ENCODE measurements at places on chromosomes 7 and 10.

- DNase-seq, result no peak
Observed at GRCh38 chr10:61633665-61634064, 29.1 kb upstream of the CABCOCO1 start.

- no peak for DNase-seq
Observed at GRCh38 chr10:22103701-22104470, 100.4 kb upstream of the DNAJC1 start.

DNA sequence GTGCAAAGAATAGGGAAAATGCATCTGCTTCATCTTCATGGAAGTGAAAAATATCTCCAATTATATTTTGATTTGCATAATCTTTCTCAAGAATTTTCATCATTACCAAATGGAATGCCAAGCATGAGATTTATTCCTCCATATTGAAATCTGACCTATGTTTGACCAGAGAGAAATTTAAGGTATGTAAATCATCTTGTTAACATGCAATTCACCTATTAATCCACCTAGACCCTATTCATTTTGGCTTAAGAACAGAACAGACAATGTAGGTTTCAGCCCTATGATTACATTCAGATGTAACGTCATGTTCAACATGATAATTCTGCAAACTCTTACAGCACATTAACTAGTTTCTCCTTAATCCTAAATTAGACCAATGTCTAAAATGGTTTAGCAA is 30.8 kb upstream of the TMEM140 start:
- DNase-seq, result no peak

DNA sequence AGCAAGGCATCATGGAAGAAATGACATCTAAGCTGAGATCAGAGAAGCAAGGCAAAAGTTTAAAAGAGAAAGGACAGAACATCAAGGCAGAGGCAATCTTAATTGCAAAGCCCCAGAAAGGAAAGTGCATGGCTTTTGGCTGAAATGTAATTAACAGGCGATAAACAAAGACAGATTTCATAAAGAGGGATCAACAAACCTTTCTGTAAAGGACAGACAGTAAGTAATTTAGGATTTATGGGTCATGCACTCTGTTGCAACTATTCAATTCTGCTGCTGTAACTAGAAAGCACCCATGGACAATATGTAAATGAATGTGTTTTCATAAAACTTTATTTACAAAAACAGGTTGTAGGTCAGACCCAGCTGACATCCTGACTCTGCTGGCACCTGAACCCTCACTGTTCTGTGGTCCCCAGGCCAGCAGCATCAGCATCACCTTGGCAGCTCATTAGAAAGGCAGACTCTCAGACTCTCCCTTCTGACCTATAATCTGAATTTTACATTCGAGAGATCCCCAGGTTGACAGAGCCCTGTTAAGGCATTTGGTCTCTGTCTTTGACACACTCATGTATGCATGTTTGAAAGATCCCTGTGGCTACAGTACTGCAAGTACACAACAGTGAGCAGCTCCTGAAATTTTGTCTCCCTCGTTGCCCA is 362.9 kb upstream of the NFE2L3 start:
- DNase-seq, result no peak

DNA sequence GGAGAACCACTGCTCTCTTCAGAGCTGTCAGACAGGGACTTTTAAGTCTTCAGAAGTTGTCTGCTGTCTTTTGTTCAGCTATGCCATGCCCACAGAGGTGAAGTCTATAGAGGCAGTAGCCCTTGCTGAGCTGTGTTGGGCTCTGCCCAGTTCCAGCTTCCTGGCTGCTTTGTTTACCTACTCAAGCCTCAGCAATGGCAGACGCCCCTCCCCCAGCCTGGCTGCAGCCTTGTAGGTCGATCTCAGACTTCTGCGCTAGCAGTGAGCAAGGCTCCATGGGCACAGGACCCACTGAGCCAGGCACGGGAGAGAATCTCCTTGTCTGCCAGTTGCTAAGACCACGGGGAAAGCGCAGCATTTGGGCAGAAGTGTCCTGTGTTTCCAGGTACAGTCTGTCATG is 12.1 kb upstream of the CPA2 start:
- DNase-seq, result no peak

GRCh38 chr7:30908681-30909080 is 3.0 kb upstream of the AQP1 start:
- no peak for DNase-seq

DNA sequence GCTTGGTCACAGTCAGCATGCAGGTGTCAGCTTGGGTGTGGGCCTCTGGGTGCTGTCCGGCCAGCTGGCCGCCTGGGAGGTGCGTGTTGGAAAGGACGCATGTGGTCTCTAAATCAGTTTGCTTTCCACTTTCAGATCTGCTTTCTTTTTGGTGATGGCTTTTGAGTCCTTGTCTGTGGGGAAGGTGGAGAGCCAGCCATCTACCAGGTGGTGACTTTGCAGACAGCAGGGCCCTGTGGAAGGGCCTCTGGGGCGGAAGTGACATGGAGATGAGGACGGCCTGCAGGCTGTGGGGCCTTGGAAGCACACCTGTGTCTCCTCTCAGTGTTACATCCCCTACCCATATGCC is 59.4 kb downstream of the WDR37 start:
- DNase-seq, result no peak

DNA sequence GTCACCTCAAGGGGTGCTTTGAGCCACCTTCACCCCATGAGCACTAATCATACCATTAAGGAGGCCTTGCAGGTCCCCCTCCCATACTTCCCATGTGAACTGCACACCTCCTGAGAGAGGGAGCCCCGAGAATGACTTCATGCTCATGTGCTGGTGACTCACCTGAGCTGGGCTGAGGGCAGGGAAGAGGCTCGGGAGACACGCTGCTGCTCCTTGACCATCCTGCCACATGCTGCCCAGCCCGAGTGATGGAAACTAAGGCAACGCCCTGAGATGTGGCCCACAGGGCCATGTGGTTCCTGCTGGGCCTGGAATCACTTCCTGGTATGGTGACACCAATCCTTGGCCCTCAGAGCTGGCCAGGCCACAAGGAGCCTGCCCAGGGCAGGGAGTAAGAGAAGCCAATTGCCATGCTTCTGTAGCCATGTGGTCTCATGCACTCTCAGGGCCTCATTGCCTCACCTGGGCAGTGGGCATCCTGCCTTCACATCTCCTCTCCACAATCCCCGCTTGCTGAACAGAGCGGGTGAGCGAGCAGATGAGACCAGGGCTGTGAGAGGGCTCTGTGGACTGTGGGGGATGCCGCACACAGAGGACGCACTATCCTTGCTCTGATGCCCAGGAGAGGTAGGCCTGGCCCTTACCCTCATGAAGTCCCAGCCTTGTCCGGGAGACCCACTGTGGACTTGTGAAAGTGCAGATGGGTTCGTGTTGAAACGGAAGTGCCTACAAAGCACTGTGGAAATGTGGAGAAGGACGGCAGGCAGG is 18.3 kb upstream of the PPIF start:
- no peak for DNase-seq

DNA sequence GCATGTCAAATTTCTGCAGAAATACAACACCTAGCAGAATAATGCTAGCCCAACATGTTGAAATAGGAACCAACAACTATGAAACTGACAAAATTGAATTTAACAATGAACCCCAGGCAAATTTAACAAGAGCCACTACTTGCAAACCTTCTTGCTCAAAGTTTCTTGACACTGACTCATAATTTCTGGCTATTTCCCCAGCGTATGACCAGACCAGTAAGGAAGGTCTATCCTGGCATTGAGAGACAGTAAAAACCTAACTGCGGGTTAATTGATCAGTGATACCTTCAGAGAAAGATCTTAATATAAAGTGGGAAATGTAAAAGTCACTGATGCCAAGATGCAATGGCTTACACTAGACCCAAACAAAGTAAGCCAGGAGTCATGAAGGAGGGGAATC is 510.1 kb downstream of the ARL4A start:
- no peak for DNase-seq

GRCh38 chr7:2120251-2120660 is 112.5 kb downstream of the MAD1L1 start:
- no peak for DNase-seq

GRCh38 chr10:17003151-17003550 is 126.5 kb downstream of the CUBN start:
- no peak for DNase-seq

DNA sequence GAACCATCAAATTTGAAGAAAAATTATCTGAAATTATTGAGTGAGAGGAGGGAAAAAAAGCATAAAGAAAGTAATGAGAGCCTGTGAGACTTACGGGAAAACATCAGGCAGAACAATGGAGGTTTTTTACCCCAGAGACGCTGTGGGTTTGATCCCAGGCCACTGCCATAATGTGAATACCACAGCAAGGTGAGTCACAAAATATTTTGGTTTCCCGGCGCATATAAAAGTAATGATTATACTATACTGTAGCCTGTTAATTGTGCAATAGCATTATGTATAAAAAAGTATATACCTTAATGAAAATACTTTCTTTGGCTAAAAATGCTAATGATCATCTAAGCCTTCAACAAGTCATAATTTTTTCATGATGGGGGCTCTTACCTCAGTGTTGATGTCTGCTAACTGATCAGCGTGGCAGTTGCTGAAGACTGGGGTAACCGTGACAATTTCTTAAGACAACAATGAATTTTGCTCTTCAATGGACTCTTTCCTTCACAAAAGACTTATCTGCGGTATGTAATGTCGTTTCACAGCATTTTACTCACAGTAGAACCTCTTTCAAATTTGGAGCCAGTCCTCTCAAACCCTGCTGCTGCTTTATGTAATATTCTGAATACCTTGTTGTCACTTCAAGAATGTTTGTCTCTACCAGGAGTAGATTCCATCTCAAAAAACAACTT is 97.0 kb upstream of the FAM20C start:
- DNase-seq, result no peak

GRCh38 chr7:43700646-43701499 is 28.4 kb downstream of the COA1 start:
- no peak for DNase-seq

- no peak for DNase-seq
Observed at GRCh38 chr7:123352973-123353372, 153.2 kb upstream of the SLC13A1 start.

DNA sequence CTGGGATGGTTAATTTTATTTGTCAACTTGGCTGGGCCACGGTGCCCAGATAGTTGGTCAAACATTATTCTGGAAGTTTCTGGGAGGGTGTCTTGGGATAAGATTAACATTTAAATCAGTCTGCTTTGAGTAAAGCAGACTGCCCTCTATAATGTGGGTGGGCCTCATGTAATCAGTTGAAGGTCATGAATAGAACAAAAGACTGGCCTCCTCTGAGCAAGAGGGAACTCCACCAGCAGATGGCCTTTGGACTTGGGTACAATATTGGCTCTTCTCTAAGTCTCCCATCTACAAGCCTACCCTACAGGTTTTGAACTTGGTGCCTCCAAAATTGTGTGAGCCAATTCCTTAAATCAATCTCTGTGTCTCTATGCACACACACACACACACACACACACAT is 61.8 kb downstream of the PLXNA4 start:
- DNase-seq, result no peak

GRCh38 chr10:36163827-36164226 is 521.7 kb upstream of the FZD8 start:
- DNase-seq, result no peak

DNA sequence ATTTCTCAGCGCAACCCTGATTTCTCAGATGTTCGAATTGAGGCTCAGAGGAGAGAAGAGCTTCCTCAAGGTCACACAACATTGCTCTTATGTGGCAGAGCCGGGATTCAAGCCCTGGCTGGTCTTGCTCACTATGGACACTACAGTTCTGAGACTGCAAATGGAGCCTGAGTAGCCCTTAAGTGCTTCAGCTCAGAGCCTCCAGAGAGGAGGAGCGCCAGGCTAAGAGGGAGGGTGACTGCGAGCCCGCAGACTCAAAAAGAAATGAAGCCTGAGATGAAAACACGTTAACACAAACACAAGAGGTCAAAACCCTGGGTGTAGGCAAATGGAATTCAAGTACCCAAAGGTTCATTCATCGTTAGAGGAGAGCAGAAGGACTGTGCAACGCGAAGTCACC is 13.9 kb downstream of the ARHGAP22 start:
- DNase-seq, result no peak

- DNase-seq, result no peak
Observed at GRCh38 chr7:80286611-80287010, 152.0 kb downstream of the GNAI1 start.

DNA sequence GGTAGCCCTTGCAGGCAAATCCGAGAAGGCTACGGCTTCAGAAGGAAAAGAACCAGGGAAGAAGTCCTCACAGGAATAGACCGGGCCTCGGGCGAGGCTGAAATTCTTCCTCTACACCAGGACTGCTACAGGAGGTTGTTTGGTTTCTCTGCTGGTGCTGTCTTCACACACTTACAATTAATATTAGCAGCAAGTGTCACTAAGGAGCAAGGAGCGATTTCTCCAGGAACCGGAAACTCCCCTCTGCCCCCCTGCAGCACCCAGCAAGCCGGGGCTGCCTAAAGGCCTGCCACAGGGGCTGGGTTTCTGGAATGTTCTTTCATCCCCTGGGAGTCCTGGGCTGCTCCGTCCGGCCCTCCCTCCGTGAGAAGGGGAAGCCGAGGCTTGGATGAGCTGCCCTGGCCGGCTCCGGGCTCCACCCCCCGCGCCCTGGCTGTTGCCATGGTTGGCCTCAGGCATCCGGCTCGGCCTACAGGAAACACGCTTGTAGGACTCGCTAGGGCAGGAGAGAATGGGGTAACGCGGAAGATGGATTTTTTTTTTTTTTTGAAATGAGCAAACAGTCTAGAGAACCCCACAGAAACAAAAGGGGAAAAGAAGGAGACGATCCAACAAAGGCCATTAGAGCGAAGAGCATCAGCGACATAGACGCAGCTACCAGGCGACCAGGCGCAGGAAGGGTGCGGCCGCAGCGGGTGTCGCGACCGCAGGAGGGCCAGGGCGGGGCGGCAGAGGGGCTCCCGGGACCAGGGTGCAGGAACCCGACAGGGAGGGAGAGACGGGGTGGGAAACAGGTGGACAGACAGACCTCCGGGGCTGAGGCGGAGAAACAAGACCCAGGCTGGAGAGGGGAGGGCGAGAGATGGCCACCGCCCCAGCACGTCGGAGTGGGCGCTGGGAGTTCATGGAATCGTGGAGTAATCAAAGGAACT is 33.0 kb downstream of the EN2 start:
- no peak for DNase-seq

- DNase-seq, result no peak
Observed at GRCh38 chr10:89213191-89213808, 6.2 kb upstream of the CH25H start.

DNA sequence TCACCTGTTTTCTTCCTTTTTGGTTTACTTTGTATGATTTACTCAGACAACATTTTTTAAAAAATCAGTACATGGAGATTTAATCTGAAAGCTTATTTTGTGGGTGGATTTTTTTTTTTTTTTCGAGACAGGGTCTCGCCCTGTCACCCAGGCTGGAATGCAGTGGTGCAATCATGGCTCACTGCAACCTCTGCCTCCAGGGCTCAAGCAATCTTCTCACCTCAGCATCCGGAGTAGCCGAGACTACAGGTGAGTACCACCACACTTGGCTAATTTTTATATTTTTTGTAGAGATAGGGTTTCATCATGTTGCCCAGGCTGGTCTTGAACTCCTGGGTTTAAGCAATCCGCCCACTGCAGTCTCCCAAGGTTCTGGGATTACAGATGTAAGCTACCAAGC is 2.5 kb downstream of the GSTO1 start:
- no peak for DNase-seq

- no peak for DNase-seq
Observed at GRCh38 chr7:43880596-43880995, 11.3 kb upstream of the MRPS24 start.

- no peak for DNase-seq
Observed at GRCh38 chr10:10247585-10247984, 770.1 kb upstream of the CELF2 start.

All from left renal pelvis (tissue), 4 donors.